ENCODE measurements at places on chromosomes 13 and 19.

- H3K4me3 ChIP-seq: no peak overlapping the region
- no peaks in the 10 kb centered on the region for H3K27me3 ChIP-seq
- no peak overlapping the region for H3K27ac ChIP-seq
- H3K4me1 ChIP-seq: peaks cover 15% of the 10 kb centered on the region
These were observed 165.5 kb downstream of the LACC1 start for GRCh38 chr13:44045180-44045562.

DNA sequence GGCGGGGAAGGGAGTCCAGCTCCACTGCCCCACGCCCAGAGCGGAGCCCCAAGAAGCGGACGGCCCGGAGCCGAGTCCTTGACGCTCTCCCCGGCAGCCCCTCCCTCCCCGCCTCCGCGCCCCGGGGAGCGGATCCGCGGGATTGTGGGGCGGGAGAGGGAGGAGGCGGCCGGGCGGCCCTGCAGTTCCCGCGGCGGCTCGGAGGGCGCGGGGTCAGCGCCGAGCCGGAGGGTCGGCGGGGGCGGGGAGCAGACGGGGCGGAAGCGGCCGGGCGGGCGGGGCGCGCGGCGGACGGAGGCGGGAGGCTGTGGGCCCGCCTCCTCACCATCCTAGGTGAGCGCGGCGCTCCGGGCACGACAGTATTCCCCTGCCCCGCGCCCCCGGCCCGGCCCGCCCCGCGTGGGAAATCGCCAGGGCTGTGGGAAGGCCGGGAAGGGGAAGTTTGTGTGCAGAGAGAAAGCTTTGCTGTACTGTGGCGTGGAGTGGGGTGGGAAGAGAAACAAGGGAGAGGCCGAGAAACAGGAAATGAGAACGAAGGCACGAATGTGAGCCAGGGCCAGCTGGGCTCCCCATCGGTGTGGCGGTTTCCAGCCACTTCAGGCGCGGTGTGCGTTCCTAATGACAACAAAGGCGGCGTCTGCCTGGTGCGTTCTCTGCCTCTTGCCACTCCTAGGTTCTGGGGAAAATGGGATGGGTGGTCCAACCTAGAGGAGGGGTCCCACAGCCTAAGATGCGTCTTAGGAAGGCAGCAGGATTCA, 1.3 kb upstream of the KLF12 start:
- peaks cover 13% of the 10 kb centered on the region for H3K4me1 ChIP-seq
- H3K27ac ChIP-seq: peak overlapping the region; percentile 95
- H3K4me3 ChIP-seq: peak overlapping the region; percentile 91
- no peaks in the 10 kb centered on the region for H3K36me3 ChIP-seq
- DNase-seq: peak; percentile 78

GRCh38 chr19:47303966-47304365, 5.7 kb upstream of the C5AR1 start:
- no peak overlapping the region for H3K27ac ChIP-seq
- no peaks in the 10 kb centered on the region for H3K27me3 ChIP-seq
- DNase-seq: no peak
- no peaks in the 10 kb centered on the region for H3K4me1 ChIP-seq

DNA sequence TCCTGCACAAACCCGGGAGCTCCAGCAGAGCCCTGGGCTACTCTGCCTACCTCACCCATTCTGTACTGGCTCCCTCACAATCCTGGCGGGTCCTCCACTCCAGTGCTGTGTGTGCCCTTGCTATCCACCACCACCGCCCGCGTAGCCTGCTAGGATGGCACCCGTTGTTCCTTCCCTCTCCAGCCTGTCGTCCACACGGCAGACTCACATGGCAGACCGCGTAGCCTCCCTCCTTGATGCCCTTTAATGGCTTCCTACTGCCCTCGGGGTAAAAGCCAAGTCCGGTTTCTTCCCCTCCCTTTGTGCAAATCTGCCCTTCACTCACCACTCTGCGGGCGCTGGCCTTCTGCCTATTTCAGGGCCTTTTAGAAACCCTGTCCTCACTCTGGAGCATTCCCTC, 106.6 kb downstream of the RAB20 start:
- H3K4me1 ChIP-seq: peaks cover 22% of the 10 kb centered on the region
- H3K36me3 ChIP-seq: peaks cover 58% of the 10 kb centered on the region
- no peak for DNase-seq
- no peak overlapping the region for H3K4me3 ChIP-seq
- no peak overlapping the region for H3K27ac ChIP-seq

DNA sequence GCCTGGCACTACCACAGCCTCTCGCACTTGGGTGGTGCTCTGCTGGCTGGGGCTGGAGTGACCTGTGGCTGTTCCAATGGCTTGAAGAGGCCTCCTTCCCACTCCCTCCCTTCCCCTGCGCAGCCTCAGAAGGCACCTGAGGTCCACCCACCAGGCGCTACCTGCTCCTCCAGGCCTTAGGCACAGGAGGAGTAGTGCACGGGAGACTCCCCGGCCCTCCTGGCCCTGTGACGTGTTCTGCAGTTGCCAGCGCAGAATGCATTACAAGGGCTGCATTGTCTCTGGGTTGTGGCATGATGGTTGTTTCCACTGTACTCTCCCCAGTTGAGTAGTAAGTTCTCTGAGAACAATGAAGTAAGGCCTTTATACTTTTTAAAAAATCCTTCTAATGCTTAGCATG, 128.6 kb downstream of the TEX29 start:
- H3K4me1 ChIP-seq: peaks cover 4% of the 10 kb centered on the region
- no peak for DNase-seq
- H3K27me3 ChIP-seq: no peaks in the 10 kb centered on the region
- H3K4me3 ChIP-seq: no peak overlapping the region
- no peak overlapping the region for H3K27ac ChIP-seq

- H3K27me3 ChIP-seq: peaks cover 79% of the 10 kb centered on the region
- H3K36me3 ChIP-seq: no peaks in the 10 kb centered on the region
- H3K4me1 ChIP-seq: peaks cover 4% of the 10 kb centered on the region
- no peak for DNase-seq
- no peak overlapping the region for H3K27ac ChIP-seq
These were observed 34.9 kb upstream of the FLT1 start for GRCh38 chr13:28529836-28530235.

All from neuronal stem cell (in vitro differentiated cells).